G401 (cell line): ENCODE measurements at places on chromosomes 6 and 20. TPM values are rescaled to one million over a fixed set of nuclear protein-coding genes. Genes with fewer than 3 reads are reported as not detected.
A peak's percentile ranks its signal among the peaks of the same experiment; 100 is the strongest.

DNA sequence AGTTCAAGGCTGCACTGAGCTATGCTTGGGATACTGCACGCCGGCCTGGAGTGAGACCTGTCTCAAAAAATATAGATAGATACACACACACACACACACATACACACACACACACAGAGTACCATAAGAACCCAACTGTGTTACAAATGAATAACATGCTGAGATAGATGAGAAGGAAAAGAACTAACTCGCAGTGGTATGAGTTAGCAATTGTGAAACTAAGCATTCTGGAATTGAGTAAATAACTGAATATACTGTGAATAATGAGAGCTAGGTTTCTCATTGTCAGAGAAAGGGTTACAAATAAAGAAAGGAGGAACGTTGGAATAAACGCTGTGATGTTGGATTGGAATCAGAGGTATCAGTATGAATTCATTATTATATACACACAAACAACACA lies 14.6 kb upstream of the FAXC start:
- no peak for DNase-seq

DNA sequence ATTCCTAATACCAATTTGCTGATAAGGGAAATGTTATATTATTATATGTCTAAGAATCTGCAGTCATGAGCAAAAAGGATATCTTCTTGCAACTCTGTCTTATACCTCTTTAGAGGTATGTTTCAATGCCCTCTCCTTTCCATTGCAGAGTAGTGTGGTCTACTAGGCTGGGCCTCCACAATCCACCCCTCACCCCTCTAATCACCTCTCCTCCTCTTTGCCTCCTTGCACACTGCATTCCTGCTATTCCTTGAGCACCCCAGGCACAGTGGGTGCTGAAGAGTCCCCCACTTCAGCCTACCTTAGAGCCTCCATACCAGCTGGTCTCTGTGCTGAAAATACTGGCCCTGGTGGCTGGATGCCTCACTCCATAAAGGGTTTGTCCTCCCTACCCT lies 26.9 kb downstream of the ARMC2 start:
- no peak for DNase-seq

- DNase-seq = no peak
These were observed 15.8 kb downstream of the ABHD12 start for GRCh38 chr20:25374842-25375241.

DNA sequence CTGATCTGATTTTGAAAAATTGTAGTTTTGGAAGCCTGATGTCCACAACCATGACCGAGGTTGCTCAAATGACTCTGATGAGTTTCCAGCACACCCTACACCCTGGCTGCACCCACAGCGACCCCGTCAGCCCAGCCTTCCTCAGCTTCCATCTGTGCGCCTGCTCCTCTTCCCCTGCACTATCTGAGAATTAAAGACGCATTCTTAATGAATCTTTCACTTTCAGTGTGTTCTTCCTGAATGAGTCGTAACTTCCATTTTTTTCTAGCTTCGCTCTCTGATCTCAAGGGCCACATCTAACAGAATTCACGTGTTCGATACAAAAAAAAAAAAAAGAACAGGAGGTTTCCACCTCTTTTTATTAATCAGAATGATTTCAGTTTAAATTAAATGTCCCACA lies 21.3 kb upstream of the RREB1 start:
- no peak for DNase-seq

- peak; percentile 45 for DNase-seq
These were observed 110.6 kb upstream of the TENT5A start for GRCh38 chr6:81863123-81863522.

DNA sequence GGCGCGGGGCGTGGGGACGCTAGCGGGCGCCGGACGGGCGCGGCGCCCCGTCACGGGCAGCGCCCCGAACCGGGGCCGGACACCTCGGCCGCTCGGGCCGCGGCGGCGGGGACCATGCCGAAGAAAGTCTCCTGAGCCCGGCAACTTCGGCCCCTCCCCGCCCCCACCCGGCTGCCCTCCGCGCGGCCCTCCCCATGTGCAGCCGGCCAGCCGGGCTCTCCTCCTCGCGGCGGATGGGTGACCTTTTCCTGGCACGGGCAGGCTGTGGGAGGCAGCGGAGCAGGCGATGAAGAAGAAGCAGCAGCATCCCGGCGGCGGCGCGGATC lies 278 bp downstream of the UST start:
- peak; percentile 35 for DNase-seq

- DNase-seq = no peak
These were observed 178.2 kb upstream of the IMPG1 start for GRCh38 chr6:76250666-76251065.

DNA sequence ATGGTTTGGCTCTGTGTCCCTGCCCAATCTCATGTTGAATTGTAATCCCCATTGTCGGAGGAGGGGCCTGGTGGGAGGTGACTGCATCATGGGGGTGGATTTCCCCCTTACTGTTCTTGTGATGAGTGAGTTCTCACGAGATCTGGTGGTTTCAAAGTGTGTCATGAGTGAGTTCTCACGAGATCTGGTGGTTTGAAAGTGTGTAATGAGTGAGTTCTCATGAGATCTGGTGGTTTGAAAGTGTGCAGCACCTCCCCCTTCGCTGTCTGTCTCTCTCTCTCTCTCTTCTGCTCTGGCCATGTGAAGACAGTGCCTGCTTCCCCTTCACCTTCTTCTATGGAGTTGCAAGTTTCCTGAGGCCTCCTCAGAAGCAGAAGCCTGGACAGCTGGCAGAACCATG lies 87.6 kb downstream of the MYLK4 start:
- DNase-seq = no peak

TMEM200A gene
- not detected in 2 replicates for total RNA-seq

FOXS1 gene
- 3.4 and 9.5 TPM in 2 replicates for total RNA-seq
